Activated CD4-positive, alpha-beta T cell treated with anti-CD3 and anti-CD28 coated beads for 1 hour (primary cell): ENCODE measurements at places on chromosomes 3 and 15.

GRCh38 chr15:92951800-92952457 is 51.8 kb downstream of the CHD2 start:
- no peak for DNase-seq

DNA sequence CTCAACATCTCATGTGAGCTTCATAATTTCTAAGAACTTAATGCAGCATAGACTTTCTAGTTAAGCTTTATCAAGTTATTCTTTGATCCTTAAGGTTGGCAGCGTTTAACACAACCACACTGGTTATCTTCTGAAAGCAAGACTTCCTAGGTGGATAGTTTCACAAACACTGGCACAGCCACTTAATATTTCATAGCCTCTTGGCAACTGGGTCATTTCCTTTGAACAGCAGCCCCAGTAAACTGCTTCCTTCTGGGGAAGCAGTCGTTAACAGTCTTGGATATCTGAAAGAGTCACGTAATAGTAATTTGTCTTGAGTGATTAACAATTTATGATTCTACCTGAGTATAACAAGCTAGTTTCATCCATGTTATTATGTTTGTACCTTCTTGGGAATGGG is 45.9 kb upstream of the ABHD10 start:
- no peak for DNase-seq

DNA sequence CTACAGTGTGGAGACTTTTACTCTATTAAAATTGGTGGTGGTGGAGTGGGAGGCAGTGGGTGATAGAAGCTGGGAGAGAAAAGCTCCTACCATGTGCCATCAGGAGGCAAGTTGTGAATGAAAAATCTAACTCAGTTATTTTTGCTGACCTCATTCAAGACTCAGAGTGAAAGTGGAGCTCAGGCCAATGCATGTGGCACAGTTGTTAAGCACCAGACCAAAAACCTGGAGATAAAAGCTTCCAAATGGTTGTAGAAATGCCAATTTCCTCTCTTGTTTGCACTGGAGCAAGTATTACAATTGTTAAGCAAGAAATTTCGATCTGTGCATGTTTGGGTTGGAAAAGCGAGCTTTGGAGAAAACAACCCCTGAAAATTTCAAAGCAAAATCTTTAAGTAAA is 81.5 kb upstream of the PRICKLE2 start:
- no peak for DNase-seq

DNA sequence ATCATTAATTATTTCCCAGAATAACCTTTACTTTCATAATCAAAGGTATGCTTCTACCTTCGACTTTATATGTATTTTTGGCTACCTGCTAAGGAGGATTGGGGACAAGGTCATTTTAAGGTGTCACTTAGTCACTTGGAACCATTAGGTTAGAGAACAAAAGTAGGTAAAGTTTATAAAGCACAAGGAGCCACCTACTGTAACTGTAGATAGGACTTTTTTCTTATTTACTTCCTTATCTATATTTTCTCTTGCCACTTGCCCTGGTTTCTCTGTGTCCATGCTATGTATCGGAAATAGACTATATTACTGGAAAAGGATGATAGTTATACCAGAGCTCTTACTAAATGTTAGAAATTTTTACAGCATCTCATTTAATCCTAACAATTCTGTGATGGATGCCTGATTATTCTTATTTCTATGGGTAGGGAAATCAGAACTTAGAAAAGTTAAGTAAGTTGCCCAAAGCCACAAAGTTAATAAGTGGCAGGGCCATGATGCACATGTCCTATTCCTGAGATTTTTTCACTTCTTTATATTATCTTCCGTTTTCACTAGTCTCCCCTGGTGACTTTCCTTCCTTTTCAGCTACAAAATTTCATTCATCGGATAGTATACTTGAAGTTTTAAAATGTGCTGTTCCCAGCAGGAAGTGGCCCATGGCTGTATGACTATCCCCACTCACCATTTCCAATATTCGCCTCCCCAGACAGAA is 132.5 kb downstream of the CMSS1 start:
- no peak for DNase-seq

DNA sequence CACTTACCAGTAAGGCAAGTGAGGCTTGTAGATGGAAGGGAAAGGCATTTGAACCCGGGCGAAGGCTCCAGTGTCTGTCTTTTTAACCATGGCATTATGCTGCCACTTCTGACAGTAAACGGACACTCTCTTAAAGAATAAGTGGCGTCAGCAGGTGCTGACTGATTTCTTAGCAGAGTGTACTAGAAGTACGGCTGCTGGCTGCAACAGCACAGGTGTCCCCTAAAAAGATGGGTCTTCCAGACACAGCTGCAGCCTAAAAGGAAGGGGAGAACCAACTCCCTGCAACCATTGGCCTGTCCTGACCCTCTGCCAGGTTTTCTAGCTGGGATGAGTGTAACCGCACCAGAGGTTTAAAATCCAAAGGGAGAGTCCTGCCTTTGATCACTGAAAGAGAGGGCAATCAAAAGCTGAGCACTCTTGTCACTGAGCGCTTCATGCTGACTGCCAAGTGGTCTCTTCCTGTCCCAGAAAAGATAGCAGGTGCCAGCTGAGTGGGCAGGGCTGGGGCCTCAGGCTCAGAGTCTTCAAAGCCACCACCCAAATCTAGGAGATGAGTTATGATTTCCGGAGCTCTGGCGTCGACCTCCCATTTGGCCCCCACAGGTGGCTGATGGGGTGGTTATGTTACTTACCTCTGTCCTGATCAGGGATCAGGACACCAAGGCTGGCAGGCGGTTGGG is 255.8 kb downstream of the SLCO3A1 start:
- DNase-seq: no peak

DNA sequence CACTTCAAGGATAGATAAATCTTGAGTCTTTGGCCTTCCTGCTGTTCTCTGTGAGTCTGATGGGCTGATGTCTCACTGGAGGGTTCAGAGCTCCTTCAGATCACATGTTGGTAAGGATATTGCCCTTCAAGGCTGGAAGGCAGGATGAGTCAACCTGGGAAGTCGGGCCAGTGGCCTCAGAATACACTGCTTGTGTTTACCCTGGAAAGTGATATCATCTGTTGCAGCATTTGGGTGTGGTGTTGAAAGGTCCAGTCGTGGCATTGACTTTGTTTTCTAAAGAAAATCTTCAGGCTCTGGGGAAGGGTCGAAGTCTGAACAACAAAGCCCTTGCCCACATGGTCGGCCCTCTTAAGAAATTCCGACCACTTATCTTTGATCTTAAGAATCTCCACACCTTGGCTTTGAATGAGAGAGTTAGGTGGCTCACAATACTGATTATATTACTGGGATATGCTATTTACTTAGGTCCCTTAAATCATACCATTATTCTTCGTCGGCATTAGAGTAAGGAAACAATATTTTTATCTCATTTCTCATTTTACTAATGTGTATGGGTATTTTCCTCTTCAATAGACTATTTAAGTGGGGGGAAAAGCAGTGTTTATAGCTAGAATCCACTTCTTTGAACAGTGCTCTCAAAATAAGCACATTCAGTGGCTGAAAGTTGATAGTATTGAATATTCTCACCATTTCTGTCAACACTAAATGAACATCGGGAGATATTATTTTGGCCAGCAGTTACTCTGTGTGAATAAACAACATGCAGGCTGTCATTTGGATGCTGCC is 303.9 kb upstream of the RASGRP1 start:
- DNase-seq: no peak
